ENCODE measurements at places on chromosomes 2 and 18.
A peak's percentile ranks its signal among the peaks of the same experiment; 100 is the strongest.

DNA sequence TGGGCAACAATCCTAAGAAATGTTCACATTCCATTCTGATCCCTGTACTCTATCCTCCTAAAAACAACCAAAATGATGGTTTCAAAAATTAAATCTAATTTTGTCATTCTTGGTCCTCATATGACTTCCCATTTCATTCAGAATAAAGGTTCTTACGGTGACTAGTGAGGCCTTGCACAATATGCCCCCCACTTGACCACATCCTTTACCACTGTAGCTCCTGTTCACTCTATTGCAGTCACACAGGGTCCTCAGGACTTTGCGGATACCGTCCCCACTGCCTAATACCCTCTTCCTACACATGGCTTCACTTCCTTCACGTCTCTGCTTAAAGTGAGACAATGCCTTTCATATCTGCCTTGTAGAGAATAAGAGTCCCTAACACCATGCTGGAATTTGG is 1058.7 kb upstream of the KLHL29 start:
- DNase-seq: no peak

GRCh38 chr2:118844261-118845004 is 3.0 kb downstream of the EN1 start:
- DNase-seq: no peak

DNA sequence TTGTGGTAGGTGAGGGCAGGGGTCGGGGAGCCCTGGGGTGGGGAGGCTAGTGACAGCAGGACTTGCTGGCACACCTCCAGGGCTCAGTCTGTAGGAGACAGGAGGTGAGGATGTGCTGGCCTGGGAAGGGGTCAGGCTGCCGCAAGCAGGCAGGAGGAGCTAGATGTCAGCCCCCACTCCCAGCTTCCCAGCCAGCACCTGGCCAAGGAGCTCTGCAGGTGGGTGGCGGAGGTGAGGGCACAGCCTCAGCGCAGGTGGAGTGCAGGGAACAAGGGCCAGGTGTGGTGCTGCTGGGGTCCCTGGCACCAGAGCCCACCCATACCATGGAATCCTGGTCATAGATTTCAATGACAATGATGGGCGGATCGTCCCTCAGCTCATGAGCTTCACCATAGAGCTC is 2.9 kb downstream of the OTOF start:
- no peak for DNase-seq

GRCh38 chr18:32688821-32689220 is 84.0 kb downstream of the KLHL14 start:
- DNase-seq: no peak

- DNase-seq: no peak
Observed at GRCh38 chr2:197054437-197054836, 127.9 kb upstream of the PGAP1 start.

- DNase-seq: no peak
Observed at GRCh38 chr2:208929139-208929864, 494.5 kb upstream of the MAP2 start.

- DNase-seq: no peak
Observed at GRCh38 chr2:46390036-46390435, 89.3 kb upstream of the TMEM247 start.

- DNase-seq: no peak
Observed at GRCh38 chr2:239371726-239372686, 28.8 kb downstream of the HDAC4 start.

GRCh38 chr2:8882094-8882493 is 44.7 kb upstream of the KIDINS220 start:
- DNase-seq: peak; percentile 32

- DNase-seq: peak; percentile 29
Observed at GRCh38 chr18:76528477-76529432, 33.7 kb upstream of the ZNF516 start.

GRCh38 chr2:10157293-10157692 is 34.8 kb downstream of the RRM2 start:
- DNase-seq: no peak

GRCh38 chr2:151855111-151855510 is 26.9 kb upstream of the ARL5A start:
- DNase-seq: no peak

DNA sequence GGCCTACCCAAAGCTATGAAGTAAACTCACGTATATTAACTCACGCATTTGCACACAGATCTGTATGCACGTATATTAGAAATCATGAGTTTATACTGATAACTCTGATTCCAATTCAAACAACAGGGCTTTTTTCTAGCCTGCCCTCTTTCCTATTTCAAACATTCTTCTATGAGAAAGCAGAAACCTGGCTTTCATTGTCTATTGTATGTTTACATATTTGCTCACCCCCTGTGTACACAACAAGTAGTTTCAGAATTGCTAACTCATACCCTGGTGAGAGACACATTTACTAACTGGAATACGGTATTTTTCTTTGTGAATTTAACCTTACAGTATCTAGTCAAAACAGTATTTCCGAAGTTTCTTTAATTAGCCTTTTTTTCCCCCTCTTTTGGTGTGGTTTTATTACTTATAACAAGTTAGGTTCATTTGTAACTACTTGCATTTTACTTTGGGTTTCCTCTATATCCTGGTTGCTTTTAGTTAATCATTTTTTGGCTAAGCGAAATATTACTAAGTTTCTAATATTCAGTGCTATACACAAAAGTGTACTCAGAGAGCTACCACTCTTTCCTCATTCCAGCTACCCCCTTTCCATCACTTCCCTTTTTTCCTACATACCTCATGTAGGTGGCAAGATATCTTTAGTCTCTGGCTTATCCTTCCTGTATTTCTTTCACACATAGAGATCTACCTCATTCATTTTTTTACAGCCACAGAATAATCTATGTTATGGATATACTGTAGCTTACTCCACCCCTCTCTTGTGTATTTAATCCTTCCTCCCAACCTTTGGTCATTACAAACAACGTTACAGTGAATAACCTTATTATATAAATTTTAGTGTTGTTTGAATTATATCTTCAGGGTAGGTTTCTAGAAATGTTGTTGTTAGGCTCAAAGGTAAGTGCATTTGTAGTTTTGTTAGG is 112.7 kb upstream of the BCL2L11 start:
- DNase-seq: no peak

- DNase-seq: no peak
Observed at GRCh38 chr2:111954602-111955332, 56.4 kb downstream of the MERTK start.

GRCh38 chr18:21700528-21701075 is 4.0 kb downstream of the ABHD3 start:
- no peak for DNase-seq

DNA sequence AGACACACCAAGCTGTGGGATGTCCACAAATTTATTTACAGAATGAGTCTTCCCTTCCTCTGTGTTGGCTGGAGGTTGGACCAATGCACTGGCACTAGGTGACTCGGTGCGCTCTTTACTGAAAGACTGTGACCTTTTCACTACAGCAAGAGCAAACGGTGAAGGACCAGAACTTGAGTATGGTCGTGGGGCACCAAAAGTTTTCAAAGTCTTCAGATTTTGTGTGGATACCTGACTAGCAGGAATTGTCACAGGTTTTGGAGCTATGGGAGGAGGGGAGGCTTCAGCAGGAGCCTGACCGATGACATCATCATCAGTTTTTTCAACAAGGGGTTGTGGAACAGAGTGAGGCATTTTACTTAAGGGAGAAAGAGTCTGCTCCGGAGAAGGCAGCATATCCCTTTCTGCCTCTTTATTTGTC is 73.0 kb upstream of the GRB14 start:
- DNase-seq: no peak

DNA sequence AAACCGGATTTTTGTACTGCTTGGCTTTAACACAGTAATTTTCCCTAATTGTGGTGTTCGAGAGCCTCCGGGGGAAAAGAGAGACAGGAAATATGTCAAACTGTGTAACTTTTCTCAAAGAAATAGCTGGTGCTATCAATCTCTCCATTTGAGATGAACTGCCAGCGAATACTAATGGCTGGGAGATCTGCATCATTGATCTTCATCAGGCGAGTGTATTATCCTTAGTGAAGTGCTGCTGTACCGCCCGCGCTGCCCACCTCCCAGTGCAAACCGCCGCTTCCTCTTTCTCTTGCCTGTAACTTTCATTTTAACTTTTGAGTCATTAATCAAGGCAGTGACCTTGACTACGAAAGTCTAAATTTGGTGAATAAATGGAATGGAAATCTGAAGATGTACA is 246.1 kb upstream of the ST6GAL2 start:
- no peak for DNase-seq

DNA sequence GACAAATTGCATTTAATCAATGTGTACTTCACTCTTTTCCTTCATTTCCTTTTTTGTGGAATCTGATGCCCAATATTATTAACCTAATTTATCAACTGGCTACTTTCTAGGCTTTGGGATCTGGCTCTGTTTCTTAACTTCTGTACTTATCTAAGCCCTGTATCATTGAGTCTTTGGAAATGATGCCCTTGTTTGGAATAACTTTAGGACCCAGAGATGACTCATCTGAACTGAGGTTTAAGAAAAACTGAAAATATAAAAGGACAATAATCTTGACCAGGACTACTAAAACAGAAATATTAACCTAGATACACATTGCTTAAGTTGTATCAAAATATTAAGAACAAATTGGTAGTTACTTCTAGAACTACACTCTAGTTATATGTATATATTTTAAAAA is 600.8 kb downstream of the CPS1 start:
- DNase-seq: no peak

DNA sequence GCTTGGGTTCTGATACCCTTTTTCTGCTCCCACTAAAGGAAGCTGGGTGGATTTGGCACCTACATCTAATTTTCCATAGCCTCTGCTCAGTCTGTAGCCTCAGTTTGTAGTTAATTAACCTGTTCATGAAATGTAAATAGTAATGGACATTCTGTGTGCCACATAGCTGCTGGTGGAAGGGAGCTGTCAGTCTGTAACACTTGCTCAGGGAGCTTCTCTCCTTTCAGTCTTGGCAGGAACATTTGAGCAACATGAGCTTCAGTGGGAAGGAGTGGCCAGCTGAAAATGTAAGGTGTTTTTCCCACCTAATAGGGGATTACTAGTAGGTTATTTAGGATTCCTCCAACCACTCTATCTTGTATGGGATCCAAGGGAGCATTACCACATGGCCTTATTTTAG is 203.4 kb downstream of the ASXL3 start:
- no peak for DNase-seq

GRCh38 chr2:216632346-216632951 is 771 bp upstream of the IGFBP2 start:
- no peak for DNase-seq

GRCh38 chr18:7535436-7536205 is 31.5 kb upstream of the PTPRM start:
- DNase-seq: no peak

- DNase-seq: no peak
Observed at GRCh38 chr2:238457927-238458324, 31.2 kb downstream of the ASB1 start.

DNA sequence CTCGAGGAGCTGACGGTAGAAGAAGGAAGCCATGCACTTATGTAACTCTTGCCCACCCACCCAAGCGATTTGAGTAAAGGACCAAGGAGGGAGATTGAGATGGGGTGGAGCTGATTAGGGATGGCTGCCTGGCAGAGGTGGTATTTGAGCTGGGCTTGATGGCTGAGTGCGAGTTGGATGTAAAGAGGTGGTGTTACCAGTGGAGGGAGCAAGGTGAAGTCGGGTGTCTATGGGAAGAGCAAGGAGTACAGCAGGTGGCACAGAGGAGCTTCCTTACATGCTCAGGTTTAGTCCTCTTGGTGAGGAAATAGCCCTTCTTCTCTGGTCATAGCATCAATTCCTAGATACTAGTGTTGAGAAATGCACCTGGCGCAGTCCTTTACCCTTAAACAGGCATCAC is 294.2 kb upstream of the SKOR2 start:
- peak; percentile 37 for DNase-seq

DNA sequence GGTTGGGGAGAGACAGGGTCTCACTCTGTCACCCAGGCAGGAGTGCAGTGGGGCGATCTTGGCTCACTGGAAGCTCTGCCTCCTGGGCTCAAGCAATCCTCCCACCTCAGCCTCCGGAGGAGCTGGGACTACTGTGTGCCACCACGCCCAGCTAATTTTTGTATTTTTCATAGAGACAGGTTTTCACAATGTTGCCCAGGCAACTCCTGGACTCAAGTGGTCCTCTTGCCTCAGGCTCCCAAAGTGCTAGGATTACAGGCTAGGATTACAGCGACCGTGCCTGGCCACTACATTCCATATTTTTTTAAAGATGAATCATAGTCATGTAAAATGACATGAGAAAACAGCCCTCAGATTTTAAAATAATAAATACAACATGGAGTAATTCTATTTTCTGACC is 32.3 kb downstream of the CWC22 start:
- DNase-seq: no peak

DNA sequence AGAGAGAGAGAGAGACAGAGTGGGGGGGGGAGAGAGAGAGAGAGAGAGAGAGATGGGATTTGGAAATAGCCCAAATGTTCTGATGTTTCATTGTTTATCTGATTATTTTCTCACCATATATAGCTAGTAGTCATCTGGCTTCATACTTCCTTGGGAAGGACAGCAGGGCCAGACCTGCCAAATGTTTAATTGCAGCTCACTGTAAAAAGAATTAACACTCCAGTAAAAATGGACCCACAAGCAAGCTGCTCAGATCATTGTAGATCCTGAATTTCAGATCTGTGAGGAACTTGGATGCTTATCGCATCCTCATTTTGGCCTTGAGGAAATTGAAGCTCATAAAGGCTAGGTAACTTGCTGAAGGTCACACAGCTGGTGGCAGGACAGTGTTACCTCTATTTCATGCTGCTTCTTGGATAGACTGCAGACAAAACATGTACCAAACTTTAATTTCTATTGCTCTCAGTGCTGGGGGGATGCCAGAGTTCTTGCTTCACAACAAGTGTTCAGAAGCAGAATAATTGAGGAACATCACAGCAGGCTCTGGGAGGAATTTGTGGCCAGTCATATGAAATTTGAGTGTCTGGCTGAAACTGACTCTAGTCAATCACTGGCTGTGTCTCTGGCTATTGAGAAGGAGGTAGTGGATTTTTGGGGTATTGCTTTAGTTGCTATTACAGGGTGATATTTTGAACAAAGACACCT is 223.5 kb downstream of the PIK3C3 start:
- no peak for DNase-seq

DNA sequence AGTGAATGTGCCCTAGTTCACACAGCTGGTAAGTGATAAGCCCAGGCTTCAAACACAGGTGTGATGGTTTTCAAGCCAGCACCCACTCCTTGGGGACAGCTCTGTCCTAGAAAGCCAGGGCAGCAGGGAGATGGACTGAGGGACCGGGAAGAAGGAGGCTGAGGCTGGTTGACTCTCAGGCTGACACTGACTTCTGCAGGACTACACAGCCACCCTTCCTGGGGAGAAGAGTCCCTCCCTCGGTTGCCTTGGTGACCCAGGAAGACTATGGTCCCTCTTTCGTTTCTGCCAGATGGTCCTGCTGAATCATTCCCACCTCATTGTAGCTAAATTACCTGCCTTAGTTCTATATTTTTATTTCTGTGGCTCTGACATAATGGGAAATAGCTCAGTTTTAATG is 11.3 kb upstream of the FSHR start:
- DNase-seq: no peak

- DNase-seq: no peak
Observed at GRCh38 chr18:9000733-9001132, 101.8 kb upstream of the NDUFV2 start.

GRCh38 chr2:232038251-232038880 is 76.9 kb downstream of the DIS3L2 start:
- DNase-seq: no peak

Data from WERI-Rb-1 (cell line).